ENCODE measurements at places on chromosomes 5 and 9.

- no peak for DNase-seq
These were observed 69.0 kb upstream of the BARHL1 start for GRCh38 chr9:132513416-132513815.

DNA sequence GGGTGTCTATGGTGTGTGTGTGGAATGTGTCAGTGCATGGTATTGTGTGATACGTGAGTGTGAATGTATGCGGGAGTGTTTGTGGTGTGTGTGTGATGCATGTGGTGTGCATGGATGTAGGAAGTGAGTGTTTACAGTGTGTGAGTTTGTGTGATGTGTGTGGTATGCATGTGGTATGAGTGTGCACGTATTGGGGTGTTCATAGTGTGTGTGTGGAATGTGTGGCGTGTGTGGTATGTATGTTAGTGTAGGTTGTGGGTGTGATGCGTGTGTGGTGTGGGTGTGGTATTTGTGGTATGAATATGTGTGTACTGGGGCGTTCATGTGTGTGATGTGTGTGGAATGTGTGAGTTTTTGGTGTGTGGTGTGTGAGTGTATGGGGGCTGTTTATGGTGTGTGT, 40.1 kb upstream of the BICD2 start:
- DNase-seq: no peak

DNA sequence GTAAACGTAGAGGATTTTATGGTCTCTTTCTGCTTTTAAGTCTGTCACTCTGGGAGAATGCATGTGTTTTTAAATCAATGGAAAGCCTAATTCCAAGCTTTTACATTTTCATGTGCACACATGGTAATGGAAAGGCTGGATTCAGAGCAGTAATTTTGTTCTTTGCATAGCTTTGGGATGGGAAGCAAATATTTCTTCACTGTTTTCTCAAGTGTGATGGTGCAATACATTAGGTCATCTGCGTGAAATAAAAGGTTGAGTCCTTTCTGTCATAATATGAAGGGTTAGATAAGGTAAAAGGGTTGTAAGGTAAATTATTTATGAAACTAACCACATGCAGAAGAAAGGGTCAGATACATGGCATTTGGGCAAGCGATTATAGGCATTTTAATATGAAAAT, 88.2 kb upstream of the NR3C1 start:
- DNase-seq: no peak

- DNase-seq: no peak
These were observed 912.3 kb upstream of the WWC1 start for GRCh38 chr5:167378894-167379723.

Data from mucosa of gallbladder (tissue), 1 donor.